ENCODE measurements at places on chromosomes 2 and 18.

DNA sequence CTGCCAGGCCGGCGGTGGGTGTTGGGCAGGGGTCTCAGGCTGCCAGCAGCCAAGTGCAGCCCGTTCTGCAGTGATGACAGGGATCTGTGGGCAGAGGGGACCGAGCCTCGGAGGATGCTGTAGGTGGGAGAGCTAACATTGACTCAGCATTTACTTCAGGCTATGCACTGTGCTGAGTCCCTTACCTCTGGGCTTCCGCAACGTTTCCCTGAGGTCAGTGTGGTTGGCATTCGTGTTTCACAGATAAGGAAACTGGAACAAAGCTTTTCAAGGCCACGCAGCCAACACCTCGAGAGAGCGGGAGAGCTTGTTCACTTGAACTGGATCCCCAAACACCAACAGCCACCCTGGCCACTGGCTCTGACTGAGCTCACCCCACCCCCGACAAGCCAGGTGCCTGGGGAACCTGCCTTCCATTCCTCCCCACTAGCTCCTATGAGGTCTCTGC lies 839 bp upstream of the GPR148 start:
- no peak for DNase-seq

DNA sequence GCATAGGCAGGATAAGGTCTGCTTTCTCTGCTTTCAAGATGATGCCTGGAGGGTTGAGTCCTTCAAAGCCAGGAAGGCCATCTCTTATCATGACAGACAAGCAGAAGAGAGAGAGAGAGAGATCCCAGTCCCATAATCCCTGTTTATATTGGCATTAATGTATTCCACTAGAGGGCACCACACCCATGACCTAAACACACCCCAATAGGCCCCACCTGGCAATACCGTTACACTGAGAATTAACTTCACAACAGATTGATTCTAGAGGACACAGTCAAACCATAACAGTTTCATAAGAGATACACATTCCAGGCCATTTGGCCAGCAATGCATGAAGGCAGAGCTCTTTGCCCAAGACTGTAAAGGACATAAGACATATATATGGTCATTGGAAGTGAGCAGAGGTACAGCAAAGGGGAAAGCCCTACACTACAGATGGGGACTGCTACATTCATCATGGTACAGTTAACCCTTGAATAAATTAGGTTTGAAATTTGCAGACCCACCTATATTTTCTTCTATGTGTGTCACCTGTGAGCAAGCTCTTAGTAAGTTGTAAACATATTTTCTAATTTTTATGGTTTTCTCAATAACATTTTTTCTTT lies 1516.1 kb downstream of the RPIA start:
- DNase-seq = no peak

DNA sequence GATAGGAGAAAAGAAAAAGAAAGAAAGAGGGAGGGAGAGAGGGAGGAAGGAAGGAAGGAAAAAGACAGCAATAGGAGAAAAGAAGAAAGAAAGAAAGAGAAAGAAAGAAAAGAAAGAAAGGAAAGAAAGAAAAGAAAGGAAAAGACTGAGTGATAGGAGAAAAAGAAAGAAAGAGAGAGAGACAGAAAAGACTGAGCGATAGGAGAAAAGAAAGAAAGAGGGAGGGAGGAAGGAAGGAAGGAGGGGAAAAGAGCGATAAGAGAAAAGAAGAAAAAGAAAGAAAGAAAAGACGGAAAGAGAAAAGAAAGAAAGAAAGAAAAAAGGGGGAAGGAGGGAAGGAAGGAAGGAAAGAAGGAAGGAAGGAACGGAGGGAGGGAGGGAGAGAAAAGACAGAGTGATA lies 216.7 kb downstream of the DOK6 start:
- no peak for DNase-seq

DNA sequence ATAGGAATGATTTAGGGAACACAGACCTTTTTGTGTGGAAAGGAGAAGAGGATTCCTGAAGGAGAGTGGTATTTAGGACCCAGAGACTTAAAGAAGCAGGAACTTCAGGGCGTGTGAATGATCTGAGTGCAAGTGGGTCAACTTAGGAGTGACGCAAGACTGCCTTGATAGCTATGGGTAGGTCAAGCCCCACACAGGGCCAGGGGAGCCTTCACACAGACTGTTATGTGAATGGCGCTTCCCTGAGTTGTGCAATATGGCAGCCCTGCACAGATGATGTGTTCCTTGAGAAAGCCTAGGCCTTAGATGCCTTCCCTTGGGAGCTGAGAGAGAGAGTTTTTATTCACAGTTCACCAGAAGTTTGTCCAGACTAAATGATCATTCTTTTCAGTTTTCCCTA lies 47.1 kb upstream of the IGFBP5 start:
- no peak for DNase-seq

DNA sequence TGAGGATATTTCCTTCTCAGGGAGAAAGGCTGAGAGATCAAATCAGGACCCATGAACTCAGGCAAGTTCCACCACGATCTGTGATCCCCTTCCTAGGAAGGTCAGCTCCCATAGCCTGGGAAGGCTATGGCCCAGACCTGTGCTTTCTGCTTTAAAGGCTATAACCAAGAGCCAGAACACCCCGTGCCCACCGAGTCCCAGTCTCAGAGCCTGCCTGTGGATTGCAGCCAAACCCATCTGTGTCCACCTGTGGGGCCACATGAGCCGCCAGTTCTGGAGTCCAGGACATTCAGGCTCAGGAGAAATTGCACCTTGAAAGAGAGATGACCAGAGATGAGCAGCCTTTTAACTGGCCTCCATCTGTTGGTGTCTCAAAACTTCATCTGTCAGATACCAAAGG lies 46.9 kb downstream of the MAL start:
- no peak for DNase-seq

DNA sequence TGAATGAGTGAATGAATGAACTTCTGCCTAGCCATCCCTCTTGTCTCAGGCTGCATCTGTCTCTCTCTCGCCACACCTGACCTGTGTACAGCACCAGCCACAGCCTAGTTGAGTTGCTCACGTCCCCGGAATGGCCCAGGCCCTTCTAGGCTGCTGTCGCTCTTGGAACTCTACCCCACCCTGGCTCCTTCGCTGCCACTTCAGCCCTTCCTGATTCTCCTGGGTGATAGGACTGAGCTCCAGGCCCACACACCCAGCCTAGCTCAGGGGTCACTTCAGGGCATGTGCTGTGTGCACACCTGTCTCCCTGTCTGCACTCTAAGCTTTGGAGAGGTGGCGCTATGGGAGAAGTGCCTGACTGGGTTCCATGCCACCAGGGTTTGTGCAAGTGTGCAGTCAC lies 236.6 kb downstream of the GLI2 start:
- no peak for DNase-seq

GRCh38 chr2:196590286-196590685 lies 49.2 kb upstream of the CCDC150 start:
- no peak for DNase-seq

- no peak for DNase-seq
Observed at GRCh38 chr18:484749-485464, 15.6 kb downstream of the COLEC12 start.

DNA sequence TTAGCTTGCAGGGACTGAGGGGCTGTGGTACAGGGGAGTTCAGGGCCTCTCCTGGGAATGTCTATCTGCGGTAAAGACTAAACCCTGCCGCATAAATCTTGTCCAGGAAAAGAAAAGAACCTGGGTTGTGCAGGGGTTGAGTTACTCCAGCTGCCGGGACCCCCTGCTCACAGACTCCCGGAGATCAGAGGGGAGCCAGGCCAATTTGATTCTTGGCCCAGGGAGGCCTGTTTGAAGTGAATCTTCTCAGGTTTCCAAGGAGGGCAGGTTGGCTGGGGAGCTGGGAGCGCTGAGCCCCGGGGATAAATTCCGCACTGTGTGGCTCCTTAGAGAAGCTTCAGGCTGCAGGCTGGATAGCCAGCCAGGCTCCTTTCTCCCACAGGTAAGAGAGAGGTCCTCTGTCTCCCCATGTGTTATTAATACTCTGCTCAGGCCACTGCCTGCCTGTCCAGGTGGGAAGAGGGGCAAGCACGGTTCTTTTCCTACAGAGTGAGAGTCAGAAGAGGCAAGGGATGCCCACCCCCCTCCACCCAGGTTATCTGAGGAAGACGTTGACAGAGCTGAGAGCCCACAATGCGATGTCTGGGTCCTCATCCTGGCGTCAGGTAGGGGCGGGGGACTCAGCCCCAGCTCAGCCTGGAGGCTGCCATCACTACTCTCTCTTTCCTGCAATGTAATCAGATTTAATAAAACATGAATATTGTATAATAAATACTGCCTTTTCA lies 82.7 kb downstream of the LONRF2 start:
- DNase-seq = no peak

- no peak for DNase-seq
Observed at GRCh38 chr2:144224472-144224871, 295.4 kb downstream of the ZEB2 start.

DNA sequence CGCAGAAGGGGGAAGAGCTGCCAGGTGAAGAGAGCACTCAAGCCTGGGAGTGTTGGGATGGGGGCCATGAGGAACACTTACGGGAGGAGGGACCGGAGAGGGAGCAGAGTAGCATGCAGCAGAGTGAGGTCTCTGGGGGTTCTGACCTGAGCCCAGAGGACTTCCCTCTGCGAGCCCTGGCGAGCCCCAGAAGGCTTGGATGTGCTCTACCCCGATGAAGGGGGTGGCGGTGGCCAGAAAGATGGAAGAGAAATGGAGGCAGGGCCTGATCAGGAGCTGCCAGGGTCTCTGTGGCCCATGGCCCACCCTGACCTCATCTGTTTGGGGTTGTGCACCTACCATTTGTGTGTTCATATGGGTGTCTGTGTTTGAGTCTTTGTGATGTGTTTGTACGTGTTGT lies 42.0 kb downstream of the CROCC2 start:
- no peak for DNase-seq

DNA sequence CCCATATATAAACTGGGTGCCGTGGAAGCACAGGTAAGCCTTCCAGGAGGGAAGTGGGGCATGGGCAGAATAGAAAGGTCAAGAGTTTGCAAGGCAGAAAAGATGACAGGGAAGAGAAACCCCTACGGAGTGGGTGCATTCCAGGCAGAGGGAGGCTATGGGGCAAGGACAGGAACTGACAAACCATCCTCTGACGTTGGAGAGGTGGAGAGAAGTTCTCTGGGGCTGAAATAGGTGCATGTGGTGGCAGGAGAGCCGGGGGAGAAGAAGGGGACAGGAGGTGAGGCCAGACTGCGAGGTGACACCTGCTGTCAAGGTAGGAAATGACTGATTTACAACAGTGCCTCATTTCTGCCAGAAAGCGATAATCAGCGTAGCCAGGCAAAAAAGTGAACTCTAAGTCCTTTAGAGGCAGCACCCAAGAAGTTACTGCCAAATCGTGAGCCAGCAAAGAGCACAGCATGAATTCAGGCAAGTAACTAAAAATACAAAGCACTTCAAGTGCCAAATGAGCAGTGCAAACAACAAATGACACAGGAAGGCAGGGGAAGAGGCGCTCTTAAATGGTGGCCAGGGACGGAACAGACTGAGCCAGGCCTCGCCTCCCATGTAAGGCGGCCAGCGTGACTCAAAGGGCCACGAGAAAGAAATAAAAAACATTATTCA lies 113.3 kb upstream of the ACVR1C start:
- DNase-seq = no peak

DNA sequence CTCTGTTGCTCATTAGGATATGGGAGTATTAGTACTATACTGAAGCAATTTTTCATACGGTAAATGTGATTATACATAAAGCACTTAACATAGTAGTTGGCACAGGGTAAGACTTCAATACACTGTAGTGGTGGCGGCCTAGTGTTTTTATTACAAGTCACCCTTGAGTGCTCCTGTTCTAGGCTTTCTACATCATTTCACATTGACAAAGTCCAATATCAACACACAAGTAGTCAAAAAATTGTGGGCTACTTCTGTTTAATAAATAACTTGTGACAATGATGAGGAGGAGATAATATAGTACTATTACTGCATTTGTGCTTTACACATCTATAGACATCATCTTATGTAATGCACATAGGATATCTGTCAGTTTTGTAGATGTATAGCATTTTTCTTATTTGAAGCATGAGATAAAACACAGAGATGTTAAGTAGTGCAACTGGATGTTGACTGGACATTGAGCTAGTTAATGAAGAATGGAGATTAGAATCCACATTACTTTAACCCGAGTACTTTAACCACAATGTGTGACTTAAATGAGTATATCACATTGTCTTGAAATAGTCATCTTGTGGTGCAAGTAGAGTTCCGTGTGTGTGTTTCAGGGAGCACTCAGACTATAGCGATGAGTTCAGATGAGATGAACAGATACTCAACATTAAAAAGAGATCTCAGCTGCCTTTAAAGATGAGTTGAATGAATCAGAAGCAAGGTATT lies 134.8 kb downstream of the ZNF385B start:
- no peak for DNase-seq

- no peak for DNase-seq
Observed at GRCh38 chr2:70837980-70838925, 2.6 kb upstream of the CD207 start.

GRCh38 chr2:73028841-73029240 lies 42.7 kb downstream of the SFXN5 start:
- DNase-seq = no peak

- no peak for DNase-seq
Observed at GRCh38 chr18:23226391-23226790, 91.1 kb downstream of the CABLES1 start.

DNA sequence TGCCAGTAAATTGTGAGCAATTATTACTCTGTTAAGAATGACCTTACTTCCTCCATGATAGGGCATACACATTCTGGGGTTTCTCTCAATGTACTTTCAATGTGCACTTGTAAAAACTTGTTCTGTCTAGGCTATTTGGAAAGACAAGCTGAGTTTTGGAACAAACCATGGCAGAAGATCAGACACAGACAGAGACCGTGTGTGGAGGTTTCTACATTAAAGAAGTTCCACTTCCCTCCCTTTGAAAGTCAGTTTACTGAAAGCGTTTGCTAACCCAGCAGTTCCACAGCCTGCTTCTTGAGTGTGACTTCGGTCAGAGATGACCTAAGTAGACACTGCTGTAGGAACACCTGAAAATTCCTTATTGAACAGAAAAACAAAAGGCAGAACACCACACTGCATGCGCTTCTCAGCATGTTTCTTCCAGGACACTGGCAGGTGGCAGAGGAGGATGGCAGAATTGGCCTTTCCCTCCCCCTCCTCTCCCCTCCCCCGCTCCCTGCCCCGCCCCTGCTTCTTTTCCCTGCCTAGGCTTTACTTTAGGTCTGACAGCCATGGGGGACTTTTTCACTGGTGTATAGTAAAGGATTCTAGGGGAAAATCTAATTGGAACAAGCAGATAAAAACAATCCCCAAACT lies 109.8 kb downstream of the NOL10 start:
- DNase-seq = no peak

DNA sequence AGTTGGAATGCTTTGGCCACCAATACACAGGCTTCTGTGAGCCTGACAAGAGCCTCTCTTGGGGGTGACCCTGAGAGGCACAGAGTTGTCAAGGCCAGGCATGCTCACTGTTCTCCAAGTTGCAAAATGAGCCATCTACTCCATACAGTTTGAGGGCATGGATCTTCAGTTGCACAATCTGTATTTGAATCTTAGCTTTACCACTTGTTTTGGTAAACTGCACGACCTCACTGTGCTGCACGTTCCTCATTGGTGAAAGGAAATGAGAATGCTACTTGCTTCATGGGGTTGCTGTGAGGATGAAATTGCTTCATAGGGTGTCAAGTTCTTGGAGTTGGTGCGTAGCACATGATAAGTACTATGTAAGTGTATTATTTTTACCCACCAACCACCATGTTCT lies 12.0 kb upstream of the HAAO start:
- DNase-seq = no peak

GRCh38 chr18:63617915-63618234 lies 26.2 kb downstream of the SERPINB4 start:
- DNase-seq = no peak

GRCh38 chr18:58695772-58696171 lies 24.5 kb downstream of the MALT1 start:
- no peak for DNase-seq

Data from stimulated activated CD8-positive, alpha-beta memory T cell treated with anti-CD3 and anti-CD28 coated beads, Interleukin-15, amount 100 ng/mL, for 24 hours (primary cell).